ENCODE measurements at places on chromosomes 3 and 15. TPM values are rescaled to one million over a fixed set of nuclear protein-coding genes. Genes with fewer than 3 reads are reported as not detected.

The CHL1 gene
- total RNA-seq: not detected

The UROC1 gene
- not detected for total RNA-seq

The SLC35A5 gene
- total RNA-seq: 33.6 TPM

The SPTBN5 gene
- 2.3 TPM for total RNA-seq

The PIERCE2 gene
- total RNA-seq: 1.5 TPM

The SLC6A1 gene
- not detected for total RNA-seq

The KBTBD13 gene
- not detected for total RNA-seq

The MANF gene
- 134 TPM for total RNA-seq

The KIF7 gene
- total RNA-seq: 5.0 TPM

The AEN gene
- total RNA-seq: 62.8 TPM

The DNASE1L3 gene
- 1.3 TPM for total RNA-seq

All from mammary microvascular endothelial cell (primary cell).